ENCODE measurements at places on chromosomes 3 and 15. TPM values are rescaled to one million over a fixed set of nuclear protein-coding genes. Genes with fewer than 3 reads are reported as not detected.
A peak's percentile ranks its signal among the peaks of the same experiment; 100 is the strongest.

DNA sequence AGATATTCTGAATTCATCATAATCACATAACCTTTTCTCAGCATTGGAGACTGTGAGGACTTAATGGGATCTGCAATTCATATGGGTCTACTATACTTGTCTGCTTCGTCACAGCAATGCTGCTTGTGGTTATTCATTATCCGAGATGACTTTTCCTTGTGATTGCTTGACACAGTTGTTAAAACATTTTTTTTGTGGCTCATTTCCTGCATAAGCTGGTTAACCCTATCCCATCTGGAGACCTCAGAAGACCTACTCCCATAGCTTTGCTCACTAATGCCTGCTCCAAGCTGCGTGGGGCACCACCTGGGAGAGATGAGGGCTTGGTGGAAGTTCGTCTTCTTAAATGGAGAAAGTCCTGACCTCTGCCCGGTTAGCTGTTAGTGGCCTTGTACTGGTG is 360.8 kb downstream of the CHST2 start:
- DNase-seq: no peak

DNA sequence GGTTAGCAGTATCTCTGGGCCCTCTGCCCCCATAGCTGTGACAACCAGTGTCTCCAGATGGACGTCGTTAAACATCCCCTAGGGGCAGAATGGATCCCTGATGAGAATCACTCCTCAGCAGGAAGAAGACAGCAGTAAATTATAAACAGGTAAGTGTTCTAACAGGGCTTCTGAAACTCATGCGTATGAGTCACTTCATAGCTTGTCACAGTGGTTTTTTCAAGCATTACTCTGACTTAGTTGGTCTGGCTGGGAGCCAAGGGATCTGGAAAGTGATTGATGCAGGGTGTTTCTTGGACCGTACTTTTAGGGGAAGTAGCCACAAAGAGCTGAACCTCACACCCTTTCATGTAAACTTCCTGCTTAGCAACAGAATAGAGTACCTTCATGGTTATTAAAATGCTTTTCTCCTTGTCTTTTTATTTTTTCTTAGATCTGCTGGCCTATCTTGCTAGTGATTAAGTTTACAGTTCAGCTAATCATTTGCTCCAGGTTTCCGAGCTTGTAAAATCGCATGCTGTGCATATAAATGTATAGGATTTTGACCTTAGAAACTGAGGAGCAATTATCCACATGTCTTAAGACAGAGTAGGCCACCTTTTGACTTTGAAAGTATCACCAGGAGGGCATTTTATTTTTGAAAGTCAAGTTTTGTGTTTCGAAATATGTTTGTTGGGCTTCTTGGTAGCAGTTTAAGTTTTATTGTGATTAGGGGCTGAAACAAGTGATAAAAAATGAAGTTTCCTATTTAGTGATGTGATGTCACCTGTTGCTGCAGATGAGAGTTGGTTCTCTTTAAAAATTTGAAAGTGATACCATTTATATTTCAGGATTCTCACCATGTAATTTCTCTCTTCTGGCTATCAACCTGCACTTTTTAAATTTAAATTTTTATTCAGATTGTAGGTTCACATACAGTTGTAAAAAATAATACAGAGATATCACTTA is 333.9 kb downstream of the PTPRG start:
- DNase-seq: no peak

GRCh38 chr3:165502707-165503106 is 306.5 kb upstream of the SLITRK3 start:
- no peak for DNase-seq

- DNase-seq: no peak
These were observed 87.2 kb upstream of the TBL1XR1 start for GRCh38 chr3:177284383-177284881.

DNA sequence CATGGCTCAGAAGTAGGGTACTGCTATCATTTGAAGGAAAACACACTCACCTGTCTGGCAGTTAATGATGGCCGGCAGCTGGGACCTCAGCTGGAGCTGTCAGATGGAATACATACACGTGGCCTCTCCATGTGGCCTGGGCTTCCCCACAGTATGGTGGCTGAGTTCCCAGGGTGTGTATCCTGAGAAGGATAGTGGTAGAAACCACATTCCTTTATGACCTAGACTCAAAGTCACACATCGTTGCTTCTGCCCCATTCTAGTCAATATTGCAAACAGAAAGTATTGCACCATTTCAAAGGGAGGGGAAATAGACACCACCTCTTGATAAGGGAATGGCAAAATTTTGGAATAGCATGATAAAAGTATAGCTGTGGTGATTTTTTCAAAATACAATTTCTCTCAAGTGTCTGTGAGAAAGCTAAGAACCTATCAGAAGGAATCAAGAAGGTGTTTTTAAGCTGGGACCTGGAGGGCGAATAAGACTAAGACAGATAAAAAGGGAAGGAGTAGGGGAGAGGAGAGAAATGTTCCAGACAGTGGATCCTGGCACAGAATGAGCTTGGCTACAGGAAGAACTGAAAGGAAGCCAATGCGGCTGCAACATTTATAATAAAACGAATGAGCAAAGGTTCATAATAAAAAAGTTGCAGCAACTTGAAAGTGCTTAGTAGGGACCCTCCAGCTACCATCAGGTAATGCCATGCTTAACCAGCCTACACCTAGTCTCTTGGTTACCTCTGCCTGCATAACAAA is 40.1 kb upstream of the GALNT15 start:
- DNase-seq: no peak

- no peak for DNase-seq
These were observed 120.1 kb downstream of the VGLL4 start for GRCh38 chr3:11523572-11524101.

- DNase-seq: no peak
These were observed 5.4 kb downstream of the CLN6 start for GRCh38 chr15:68224108-68224507.

DNA sequence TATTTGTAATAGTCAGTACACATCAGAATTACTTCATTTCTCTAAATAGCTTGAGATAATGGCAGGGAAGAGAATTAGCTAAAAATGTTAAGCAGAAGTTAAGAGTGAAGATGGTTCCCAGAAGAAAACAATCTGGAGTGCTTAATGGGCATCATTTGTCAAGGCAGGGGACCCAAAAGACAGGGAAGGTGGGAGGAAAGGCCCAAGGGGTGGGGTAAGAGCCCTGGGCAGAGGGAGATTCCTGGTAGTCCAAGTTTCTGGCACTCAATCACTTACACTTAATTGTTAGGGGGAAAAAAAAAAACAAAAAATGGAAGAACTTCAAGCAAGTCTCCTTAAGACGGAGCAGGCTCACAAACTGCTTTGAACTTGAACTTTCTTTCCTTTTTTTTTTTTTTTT is 28.9 kb downstream of the TNFAIP8L3 start:
- DNase-seq: no peak

GRCh38 chr3:24182756-24183155 is 237.7 kb downstream of the NR1D2 start:
- no peak for DNase-seq

DNA sequence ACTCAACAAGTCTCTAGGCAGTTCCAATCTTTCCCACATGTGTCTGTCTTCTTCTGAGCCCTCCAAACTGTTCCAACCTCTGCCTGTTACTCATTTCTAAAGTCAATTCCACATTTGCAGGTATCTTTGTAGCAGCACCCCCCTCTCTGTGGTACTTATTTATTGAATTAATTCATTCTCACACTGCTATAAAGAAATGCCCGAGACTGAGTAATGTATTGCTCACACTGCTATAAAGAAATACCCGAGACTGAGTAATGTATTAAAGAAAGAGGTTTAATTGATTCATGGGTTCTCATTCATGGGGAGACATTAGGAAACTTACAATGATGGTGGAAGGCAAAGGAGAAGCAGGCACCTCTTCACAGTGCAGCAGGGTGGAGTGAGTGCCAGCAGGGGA is 1413.8 kb downstream of the SI start:
- no peak for DNase-seq

Gene GREM1
- 0.41 TPM for total RNA-seq

Gene ROBO2
- 1.3 TPM for total RNA-seq

DNA sequence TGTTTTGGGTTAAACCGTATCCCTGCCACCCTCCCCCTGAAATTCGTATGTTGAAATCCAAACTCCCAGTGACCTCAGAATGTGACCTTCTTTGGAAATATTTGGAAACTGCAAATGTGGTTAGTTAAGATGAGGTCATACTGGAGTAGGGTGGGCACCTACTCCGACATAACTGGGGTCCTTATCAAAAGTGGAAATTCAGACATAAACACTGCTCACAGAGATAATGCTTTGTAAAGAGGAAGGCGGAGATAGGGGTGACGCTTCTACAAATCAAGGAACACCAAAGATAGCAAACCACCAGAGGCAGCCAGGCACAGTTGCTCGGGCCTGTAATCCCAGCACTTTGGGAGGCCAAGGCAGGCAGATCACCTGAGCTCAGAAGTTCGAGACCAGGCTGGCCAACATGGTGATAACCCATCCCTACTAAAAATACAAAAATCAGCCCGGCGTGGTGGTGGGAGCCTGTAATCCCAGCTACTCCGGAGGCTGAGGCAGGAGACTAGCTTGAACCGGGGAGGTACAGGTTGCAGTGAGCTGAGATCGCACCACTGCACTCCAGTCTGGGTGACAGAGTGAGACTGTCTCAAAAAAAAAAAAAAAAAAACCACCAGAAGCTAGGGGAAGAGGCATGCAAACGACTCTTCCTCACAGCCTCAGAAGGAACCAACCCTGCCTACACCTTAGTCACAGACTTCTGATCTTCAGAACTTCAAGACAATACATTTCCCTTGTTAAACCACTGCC is 51.1 kb upstream of the CHD2 start:
- no peak for DNase-seq

DNA sequence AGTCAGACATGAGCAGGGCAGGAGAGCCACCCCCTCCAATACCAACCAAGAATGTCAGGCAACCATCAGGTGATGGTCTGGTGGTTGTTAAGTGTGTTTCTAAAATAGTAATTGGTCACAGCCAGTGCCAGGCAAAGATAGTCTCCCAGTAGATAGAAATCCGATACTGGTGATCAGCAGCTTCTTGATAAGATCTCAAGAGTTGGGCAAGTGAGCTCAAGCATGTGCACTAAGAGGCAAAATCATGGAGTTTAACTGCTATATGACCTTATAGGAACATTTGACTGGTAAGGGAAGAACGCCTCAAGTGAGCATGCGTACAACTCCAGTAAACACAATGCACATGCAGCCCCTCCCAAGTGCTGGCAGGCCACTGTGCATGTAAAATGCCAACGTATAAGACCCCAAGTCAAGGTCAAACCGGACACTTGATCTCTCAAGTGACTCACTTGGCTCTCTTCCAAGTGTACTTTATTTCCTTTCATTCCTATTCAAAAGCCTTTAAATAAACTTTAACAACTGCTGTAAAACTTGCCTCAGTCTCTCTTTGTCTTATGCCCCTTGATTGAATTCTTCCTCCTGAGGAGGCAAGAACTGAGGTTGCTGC is 36.0 kb upstream of the CBLB start:
- no peak for DNase-seq

Gene ZDHHC23
- 23.6 TPM for total RNA-seq

GRCh38 chr3:78177780-78178179 is 1137.9 kb downstream of the ROBO2 start:
- DNase-seq: no peak

- no peak for DNase-seq
These were observed 992.7 kb downstream of the NTRK3 start for GRCh38 chr15:87263871-87264270.

- DNase-seq: no peak
These were observed 16.1 kb downstream of the AMOTL2 start for GRCh38 chr3:134357914-134358811.

DNA sequence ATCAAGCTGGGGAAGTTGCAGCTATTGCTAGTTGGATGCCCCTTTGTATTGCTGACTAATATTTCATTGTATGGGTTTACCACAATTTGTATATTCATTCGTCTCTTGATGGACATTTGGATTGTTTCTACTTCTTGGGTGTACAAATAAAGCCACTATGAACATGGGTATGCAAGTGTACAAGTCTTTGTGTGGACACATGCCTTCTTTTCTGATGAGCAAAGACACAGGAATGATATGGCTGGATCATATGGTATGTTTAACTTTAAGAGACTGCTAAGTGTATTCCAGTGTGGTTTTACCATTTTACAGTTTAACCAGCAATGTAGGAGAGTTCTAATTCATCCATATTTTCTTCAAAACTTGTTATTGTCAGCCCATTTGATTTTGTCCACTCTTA is 32.2 kb downstream of the NECTIN3 start:
- DNase-seq: no peak

DNA sequence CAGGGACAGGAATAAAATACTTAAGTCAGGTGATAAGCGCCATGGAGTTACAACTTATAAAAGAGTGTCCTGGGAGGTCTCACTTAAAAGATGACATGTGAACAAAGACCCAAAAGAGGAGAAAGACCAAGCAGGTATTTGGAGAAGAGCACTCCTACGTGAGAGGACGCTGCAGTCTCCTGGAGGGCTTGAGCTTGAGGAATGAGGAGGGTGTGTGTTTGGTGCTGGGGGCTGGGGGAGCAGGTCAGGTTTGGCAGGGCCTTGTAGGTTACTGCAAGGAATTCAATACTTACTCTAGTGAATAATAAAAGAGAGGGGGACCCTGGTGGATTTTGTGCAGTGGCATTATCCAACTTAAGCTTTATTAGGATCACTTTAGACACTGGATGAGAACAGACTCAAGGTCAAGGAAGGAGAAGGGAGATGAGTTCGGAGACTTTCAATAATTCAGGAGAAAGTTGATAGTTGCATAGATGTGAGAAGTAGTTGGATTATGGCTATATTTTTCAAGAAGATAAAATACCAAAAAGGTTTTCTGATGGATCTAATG is 32.4 kb downstream of the TNIK start:
- DNase-seq: no peak

DNA sequence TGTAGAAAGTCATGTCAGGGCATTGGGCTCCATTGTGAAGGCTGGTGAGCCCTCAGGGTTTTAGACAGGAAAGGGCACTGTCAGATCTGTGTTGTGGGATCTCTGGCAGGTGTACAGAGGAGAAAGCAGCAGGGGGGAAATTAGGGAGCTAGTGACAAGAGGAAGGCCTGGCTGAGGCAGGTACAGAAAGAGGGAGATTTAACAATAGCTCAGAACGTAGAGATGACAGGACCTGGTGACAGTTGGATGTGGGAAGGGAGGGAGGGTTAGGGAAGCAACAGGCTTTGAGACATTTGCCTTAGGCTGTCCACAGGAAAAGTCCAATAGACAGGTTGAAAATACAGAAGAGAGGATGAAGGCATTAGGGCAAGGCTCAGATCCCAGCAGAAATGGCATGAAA is 288.1 kb downstream of the EPHB1 start:
- DNase-seq: no peak

DNA sequence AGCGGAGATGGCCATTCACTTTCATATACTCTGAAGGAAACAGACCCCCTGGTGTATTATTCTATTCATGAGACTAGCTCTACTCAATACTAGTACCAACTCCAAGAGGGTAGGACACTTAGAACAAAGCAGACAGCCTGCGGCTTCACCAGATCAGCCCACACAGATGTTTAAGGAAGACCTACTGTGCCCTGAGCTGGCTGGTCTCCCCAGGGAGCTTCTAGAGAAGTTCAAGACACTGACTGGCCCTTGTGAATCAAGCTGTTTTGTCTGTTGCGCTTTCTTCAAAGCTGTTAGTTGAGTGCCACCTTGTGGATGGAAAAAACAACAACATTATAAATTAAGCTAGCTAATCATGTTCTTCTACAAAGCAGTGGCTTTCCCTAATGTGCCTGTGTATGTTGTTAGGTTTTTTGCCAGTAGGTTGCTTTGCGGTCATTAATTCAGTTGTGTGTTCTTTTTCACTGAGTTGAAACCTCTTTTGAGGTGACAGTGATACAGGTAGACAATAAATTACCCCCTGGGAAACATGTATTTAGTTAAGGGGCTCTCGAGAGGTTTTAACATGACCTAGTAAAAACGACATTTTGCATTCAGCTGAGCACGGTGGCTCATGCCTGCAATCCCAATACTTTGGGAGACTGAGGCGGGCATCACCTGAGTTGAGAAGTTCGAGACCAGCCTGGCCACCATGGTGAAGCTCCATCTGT is 64.2 kb upstream of the MYZAP start:
- peak; percentile 42 for DNase-seq

Gene RYR3
- not detected for total RNA-seq
